ENCODE measurements at places on chromosomes 4 and X. TPM values are rescaled to one million over a fixed set of nuclear protein-coding genes. Genes with fewer than 3 reads are reported as not detected.

Gene RAB9B
- total RNA-seq: 4.1 TPM

Gene DGKK
- total RNA-seq: not detected

Gene AVPR2
- total RNA-seq: not detected

Gene GLOD5
- total RNA-seq: not detected

Gene HNRNPH2
- total RNA-seq: 64.2 TPM

- peak; percentile 85 for DNase-seq
These were observed 52.1 kb downstream of the CFAP299 start for GRCh38 chr4:80387390-80388283.

DNA sequence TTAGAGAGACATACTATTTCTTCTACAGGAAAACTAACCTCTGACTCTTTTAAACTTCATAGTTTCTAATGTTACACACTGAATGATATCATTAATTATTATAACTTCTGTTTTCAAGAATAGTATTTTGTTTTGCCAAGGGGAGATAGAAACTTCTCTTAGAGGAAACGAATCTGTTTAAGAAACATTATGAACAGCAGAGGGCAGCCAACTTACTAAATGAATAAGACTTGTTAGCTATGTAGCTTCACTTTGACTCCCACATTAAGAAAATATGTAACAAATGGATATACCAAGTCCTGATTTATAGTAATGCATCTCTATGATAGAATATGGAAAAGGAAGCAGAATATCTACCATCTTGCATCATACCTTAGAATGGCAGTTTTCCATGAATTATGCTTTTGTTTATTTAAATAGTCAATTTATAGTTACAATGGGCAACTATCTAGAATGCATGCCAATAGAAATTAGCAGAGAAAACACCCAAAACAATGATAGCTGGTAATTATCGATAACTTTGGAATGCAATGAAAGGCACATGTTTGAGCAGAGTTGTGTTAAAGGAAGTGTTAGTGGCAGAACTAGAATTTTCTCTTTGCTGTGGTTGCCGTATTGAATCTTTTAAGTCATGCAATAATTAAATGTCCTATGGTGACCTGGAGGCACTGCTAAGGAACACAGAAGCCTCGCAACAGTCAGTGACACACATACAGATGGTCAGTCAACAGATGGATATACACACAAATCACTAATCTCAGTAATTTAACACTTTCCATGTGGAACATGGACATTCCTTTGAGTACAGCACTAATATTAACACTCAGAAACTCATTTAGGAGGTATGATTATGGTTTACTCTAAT lies 105.7 kb upstream of the PDLIM3 start:
- DNase-seq: no peak

DNA sequence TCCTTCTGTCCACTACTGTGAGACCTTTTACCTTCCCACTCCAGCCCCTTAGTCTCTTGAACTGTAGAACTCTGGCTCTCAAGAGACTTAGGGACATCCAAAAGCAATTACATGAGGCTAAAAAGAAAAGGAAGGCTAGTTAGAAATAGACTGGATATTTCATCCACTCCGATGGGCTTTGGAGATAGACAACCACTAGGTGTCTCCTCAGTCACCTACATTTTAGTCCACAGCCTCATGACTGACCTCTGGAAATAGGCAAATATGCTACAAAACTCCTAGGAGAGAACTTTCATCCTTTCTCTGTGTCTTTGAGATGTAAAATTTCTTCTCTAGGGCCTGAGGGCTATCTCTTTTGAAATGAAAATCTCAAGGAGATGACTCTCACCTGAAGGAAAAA lies 45.1 kb upstream of the LAMP2 start:
- no peak for DNase-seq

- DNase-seq: no peak
These were observed 147.7 kb upstream of the GRIA3 start for GRCh38 chrX:123036401-123036800.

DNA sequence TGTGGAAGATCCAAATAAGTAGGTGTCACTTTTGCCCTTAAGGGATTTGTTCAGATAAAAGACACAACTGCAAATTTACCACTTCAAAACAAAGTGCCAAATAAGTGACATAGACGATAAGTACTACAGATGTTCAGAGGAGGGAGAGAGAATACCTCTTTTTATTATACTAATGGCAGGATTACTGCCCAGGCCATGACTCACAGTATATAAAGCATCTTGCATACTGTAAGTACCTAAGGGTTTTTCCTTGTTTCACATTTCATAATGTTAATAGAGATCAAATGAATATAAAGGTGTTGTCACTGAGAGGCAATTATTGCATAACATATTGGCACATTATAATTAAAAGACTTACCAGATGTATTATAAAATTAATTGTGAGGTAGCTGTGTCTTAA lies 46.4 kb downstream of the PTPN13 start:
- DNase-seq: no peak

DNA sequence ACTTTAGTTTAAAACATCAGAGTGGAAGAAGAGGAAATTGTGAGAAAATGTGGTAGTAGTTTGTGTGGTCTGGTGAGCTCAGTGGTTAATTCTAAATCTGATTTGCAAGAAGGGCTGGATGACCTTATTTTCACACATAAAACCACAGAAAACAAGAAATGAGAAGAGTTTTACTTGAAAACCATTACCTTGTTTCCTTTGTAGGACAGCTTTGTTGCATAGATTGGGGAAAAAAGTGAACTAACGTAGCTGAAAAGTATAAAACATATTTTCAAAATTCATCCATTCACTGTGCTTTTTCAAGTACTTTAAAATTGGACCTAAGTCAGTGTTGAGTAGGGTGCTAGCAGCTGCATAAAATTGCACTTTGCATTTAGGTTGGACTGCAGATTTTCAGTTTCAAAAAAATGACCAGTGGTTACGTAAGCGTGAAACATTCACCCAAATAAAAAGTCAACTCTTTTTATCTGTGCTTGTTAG lies 211.3 kb downstream of the ARHGAP10 start:
- DNase-seq: no peak

DNA sequence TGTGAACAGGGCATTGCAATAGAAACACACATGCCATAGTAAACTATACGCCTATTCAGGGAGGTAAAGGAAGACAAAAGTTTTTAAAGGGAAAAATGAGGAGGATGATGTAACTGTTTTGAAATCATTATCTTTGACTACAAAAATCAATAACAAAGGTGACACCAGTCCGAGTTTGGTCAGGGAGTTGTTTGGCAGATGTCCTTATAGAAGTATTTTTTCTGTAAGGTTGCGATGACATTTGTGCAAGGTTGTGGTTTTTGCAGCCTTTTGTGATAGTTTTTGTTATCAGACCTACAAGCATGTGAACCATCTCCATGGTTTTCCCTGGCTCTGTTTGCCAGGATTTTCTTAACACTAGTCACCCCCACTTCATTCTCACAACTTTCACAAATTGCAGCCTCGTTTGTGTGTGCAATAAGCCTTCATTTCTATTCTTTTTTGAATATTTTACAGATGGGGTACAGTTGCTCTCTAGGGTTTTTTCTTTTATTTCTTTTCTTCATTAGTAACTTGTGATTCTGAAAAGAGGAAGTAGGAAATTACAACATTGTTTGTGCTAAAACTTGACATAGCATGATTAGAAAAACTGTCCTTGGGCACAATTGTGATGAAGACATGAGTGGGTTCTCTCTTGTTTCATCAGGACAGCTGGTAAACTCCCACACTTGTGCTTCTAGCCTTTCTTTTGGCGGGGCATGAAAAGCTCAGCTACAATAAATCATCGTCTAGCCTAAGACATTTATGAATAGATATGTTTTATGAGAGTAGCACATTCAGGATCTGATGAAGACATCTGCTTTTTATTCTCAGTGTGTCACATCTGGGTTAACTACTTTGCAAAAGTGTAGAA lies 60.2 kb upstream of the PNPLA4 start:
- no peak for DNase-seq

- no peak for DNase-seq
These were observed 7.7 kb downstream of the GAK start for GRCh38 chr4:924107-925096.

- DNase-seq: no peak
These were observed 106.2 kb upstream of the AFAP1 start for GRCh38 chr4:8045909-8046308.

- DNase-seq: no peak
These were observed 10.8 kb upstream of the LDB2 start for GRCh38 chr4:16909281-16909680.

GRCh38 chr4:106165351-106166010 lies 150.5 kb downstream of the TBCK start:
- DNase-seq: no peak

DNA sequence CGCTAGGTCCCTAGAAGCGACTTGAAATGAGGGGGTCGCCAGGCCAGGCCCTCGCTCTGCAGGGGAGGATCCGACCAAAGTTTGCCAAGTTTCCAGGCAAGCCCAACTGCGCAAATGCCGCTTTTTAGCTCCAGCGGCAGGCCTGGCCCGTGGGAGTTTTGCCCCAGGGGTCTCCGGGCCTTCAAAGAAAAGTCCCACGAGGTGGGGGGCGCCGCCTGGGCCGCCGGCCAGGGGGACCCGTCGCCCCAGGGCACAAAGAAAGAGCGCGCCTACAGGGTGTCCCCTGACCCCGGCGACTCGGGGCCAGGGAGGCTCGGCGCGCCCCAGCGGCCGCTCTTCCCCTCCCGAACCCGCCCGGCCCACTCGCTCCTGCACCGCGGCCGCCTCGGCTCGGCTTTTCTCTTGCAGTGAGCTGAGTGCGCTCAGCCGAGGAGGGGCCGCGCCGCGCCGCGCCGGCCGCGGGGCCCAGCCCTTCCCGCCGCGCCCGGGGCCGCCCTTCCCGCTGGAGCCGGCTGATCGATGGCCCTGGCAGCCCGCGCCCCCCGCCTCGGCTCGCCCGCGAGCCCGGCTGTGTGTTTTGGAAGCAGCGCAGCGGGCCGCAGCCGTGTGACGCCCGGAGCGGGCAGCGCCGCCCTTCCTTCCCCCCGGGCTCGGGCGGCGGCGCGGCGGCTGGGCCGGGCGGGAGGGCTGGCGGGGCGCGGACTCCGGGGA lies 754 bp upstream of the KLF3 start:
- no peak for DNase-seq

DNA sequence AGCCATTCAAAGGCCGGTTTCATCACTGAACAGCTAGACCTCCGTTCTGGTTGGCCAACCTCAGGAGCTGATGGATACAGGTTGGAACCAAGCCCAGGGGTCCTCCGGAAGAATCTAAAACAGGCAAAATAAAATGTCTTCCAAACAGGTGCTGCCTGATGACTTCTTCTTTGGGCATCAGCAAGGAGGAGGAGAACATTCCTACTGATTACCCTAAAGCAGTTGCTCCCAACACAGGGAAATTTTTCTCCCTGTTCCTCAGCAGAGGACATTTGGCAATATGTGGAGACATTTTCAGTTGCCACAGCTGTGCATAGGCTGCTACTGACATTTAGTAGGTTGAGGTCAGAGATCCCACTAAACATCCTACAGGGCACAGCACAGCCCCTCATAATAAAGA lies 319.3 kb upstream of the PPARGC1A start:
- DNase-seq: no peak

- DNase-seq: no peak
These were observed 80.4 kb upstream of the GRPR start for GRCh38 chrX:16042980-16043379.

DNA sequence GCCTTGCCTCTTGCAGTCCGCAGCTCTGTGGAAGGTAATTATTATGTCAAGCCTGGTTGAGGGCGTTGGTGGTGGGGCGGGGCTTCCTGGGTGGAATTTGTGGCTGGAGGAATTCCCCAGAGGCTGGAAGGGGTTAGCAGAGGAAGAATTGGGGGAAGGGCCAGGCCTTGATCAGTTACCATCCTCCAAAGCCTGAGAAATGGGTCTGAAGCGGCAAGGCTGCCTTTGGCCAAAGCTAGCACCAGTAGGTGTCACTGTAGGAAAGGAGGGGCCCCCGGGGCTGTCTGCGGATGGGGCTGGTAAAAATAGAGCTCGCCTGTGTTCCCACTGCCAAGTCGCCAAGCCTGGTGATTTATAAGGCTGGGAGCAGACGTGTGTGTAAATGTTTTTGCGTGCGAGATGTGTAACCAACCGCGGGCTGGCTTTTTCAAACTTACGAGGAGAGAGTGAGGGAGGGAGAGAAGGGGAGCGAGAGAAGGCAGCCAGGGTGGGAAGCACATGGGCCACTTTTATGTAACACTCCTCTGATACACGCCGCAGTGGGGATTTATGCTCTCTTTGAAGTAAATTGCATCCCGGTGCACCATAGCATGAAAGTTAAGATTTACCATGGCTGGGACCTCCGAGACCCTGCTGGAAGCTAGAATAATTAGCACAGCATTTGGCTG lies 367.0 kb downstream of the BCOR start:
- no peak for DNase-seq

- DNase-seq: no peak
These were observed 10.1 kb upstream of the LOC101059915 start for GRCh38 chrX:71657267-71657666.
